ENCODE measurements at places on chromosomes 12 and 14.

GRCh38 chr14:24979725-24980239 is 70.2 kb downstream of the STXBP6 start:
- no peak for DNase-seq

DNA sequence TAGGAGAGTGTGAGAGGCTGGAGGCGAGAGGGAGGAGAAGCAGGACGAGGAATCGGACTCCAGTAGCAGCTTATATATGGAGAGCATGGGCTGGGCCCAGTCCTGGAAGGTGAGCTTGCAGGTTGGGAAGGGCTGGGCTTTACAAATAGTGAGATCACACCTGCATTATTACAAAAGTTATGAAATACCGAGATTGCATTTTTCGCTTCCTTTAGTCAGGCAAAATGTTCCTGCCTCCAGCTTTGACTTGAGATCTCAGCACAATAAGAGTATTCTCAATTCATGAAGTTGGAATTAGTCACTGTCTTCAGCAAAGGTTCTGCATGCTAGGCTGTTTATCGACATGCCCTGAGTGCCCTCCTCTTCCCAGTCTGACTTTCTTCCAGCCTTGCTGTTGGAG is at the start of gene KRT6B:
Gene KRT6B, minus strand, starts transcription at position 46 of the 400 bp plus-strand sequence. CDS start 68 bp downstream, outside the sequence.
- DNase-seq: no peak

DNA sequence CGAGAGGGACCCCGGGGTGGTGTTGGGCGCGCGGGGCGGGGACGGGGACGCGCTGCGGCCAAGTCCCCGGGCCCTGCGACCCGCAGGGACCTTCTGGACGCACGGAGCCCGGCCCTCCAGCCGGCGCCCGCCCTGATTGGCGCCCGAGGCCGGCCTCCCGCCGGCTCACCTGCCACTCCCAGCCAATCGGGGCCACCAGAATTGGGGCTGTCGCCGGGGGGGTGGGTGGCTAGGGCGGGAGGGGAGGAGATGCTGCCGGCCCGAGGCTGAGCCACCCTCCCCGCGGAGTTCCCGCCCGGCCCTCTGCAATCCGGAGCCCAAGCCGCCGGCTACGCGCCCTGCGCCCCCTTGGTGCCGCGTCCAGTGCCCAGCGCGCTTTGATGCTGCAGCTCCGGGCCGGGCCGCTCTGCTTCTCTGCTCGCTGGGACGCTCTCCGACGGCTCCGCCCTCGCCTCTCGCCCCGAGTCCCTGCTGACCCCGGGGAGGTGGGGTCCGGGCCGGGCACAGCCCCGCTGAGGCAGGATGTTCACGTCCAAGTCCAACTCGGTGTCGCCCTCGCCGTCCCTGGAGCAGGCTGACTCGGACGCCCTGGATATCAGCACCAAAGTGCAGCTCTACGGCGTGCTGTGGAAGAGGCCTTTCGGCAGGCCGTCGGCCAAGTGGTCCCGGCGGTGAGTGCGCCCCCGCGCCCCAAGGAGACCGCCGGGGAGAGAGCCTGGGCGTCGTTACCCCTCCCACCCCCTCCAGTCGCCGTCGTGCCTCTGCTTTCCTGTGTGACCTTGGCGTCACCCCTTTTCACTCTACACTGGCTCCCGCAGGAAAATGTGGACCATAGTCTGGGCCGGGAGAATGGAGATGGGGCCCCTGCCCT is at the start of gene PLEKHD1:
Gene PLEKHD1, plus strand, starts transcription at position 285 of the 871 bp plus-strand sequence. Its CDS starts 238 bp downstream, at position 523.
- DNase-seq: no peak

DNA sequence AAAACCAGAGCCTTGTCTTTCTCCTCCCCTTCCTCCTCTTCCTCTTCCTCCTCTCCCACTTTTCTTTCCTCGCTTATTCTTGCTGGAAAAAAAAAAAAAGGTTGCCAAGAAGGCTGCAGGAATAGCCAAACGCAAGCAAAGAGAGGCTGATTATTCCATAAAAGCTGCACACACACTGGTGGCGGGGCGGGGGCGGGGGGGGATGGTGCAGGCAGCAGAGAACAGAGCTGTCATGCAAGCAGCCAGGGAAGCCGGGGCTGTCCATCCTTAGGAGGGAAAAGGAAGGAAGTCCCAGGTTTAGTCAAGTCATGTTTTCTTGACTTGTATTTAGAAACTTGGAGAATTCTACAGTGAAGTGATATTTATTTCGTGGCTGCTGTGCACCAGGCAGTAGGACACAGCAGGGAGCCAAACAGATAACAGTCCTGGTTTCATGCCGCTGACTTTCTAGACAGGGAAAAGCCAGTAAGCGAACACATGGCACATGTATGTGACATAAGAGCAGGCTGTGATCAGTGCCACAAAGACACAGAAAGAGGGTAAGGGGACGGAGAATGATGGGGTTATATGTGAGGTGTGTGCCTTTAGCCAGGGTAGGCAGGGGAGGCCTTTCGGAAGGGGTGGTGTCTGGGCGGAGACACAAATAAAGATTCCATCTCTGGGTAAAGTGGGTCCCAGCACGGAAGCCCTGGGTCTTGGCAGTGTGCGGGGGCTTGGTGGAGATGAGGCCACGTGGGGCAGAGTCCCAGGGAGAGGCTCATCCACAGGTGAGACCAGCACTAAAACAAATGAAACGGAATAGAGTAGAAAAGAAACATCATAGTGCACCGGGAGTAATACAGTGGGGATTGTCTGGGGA is 56.6 kb upstream of the SCN8A start:
- DNase-seq: no peak

DNA sequence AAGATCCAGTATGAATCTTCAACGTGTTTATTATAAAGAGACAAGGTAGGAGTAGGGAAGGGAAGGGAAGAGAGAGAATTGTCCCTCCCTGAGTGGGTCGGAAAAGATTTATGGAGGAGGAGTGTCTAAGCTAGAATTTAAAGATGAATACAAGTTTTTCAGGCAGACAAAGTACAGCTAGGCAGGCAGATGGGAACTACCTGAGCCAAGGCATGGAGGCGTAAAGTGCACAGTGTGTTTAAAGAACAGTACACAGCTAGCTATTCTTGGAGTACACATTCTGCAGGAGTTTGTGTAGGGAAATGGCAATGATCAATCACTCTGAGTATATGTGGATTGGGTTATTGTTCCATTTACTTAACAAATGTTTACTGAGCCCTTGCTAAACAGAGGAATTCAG is 20.1 kb downstream of the PLEKHG7 start:
- DNase-seq: no peak

DNA sequence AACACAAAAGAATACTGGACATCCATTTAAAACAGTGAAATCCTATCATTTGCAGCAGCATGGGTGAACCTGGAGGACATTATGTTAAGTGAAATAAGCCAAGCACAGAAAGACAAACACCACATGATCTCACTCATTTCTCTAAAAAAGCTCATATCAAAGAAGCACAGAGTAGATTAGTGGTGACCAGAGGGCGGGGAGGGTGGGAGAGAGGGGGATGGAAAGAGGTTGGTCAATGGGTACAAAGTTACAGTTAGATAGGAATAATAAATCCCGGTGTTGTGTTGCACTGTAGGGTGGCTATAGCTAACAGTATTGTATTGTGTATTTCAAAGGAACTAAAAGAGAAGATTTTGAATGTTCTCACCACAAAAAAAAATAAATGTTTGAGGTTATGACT is 52.4 kb downstream of the DUSP6 start:
- DNase-seq: no peak

GRCh38 chr12:27334042-27334720 is 1.5 kb downstream of the BMAL2 start:
- DNase-seq: no peak

GRCh38 chr12:80419644-80420043 is 24.4 kb upstream of the PTPRQ start:
- no peak for DNase-seq

GRCh38 chr14:96824283-96824682 is 27.1 kb downstream of the VRK1 start:
- DNase-seq: no peak

DNA sequence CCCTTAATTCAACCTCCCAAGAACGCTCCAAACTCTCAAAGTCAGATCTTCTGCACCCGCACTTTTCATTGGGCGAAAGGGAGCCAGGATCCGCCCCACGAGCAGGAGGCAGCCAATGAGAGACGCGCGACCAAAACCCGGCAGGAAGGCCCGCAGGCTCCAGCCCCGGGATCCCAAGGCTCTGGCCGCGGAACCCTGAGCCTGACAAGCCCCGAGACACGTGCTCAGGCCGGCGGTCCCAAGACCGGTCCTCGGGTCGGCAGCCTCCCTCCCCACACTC is 438 bp downstream of the DDX54 start:
- DNase-seq: peak; percentile 77

GRCh38 chr12:1603269-1603993 is 9.1 kb upstream of the FBXL14 start:
- DNase-seq: no peak

GRCh38 chr14:23601845-23602180 is 23.2 kb upstream of the JPH4 start:
- DNase-seq: no peak

GRCh38 chr12:41228066-41228820 is 40.1 kb downstream of the PDZRN4 start:
- no peak for DNase-seq

GRCh38 chr12:92136026-92136730 is 9.5 kb downstream of the BTG1 start:
- DNase-seq: no peak

- peak; percentile 68 for DNase-seq
These were observed at the start of gene TAMALIN for GRCh38 chr12:52006726-52007157. Gene TAMALIN (plus strand): TSS chr12:52006946. CDS start chr12:52007020, 74 bp downstream.

GRCh38 chr12:29559198-29559597 is 61.7 kb upstream of the OVCH1 start:
- no peak for DNase-seq

GRCh38 chr12:75974323-75975187 is 57.0 kb downstream of the PHLDA1 start:
- DNase-seq: no peak

- DNase-seq: no peak
These were observed 311.5 kb downstream of the NOVA1 start for GRCh38 chr14:26286081-26286912.

- DNase-seq: no peak
These were observed 163.2 kb downstream of the DYRK2 start for GRCh38 chr12:67811437-67812361.

- no peak for DNase-seq
These were observed 16.4 kb upstream of the POC1B start for GRCh38 chr12:89542236-89542635.

- no peak for DNase-seq
These were observed 63.0 kb upstream of the BTG1 start for GRCh38 chr12:92208613-92209121.

GRCh38 chr12:27493260-27493940 is 30.6 kb upstream of the PPFIBP1 start:
- no peak for DNase-seq

- no peak for DNase-seq
These were observed 788 bp downstream of the ENO2 start for GRCh38 chr12:6914947-6915788.

DNA sequence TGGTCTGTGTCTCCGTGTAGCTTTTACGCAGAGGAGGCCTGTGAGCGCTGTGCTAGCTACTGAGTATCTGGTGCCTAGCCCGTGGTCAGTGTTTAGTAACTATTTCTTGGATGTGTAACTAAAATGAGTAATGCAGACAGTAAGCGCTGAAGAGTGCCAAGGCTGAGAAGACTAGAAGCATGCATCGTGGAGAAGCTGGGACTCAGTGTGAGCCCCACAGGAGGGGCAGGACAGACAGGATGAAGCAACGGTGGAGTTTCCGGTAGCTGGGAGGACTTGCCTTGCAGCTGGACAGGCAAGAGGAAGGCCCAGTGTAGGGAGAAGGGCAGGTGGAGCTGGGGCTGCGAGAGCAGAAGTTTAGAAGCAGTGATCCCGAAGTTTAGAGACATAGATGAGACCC is 233.4 kb upstream of the FKBP4 start:
- no peak for DNase-seq

DNA sequence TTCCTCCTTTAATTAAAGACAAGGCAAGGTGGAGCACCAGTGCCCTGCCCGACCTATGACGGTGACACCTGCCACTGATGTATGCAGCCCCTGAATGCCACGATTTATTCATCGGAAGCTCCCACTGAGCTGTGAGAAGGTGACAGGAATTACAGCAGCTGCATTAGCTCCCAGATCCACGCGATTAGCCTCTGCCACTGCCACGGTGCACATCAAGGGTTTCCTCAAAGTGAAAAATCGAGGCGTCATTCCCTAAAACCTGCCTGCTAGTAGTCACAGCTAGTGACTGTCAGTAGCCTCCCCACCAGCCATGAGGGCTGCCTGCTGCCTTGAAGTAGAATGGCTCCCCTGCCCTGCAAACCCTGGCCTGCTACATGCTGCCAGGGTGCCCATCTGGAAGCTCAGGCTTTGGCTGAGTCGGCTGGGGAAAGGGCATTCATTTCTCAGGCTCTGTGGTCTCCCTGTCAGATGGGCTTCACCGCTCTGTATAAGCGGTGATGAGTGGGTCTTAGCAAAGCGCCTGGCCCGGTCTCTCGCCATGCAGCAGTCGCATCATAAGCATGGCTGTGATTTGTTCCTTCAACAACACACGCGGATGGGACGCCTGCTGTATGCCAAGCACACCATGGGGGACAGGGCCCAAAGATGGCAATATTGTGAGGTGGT is 8.2 kb upstream of the BCL11B start:
- no peak for DNase-seq

GRCh38 chr12:132020292-132020691 is 70.5 kb downstream of the EP400 start:
- DNase-seq: no peak

DNA sequence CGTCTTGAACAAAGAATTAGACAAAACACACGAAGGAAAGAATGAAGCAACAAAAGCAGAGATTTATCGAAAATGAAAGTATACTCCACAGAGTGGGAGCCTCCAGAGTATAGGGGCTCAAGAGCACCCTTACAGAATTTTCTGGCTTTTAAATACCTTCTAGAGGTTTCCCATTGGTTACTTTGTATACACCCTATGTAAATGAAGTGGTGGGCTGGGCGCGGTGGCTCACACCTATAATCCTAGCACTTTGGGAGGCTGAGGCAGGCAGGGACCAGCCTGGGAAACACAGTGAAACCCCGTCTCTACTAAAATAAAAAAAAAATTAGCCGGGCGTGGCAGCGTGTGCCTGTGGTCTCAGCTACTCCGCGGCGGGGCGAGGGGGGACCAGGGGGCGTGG is 13.1 kb upstream of the DNM1L start:
- no peak for DNase-seq

DNA sequence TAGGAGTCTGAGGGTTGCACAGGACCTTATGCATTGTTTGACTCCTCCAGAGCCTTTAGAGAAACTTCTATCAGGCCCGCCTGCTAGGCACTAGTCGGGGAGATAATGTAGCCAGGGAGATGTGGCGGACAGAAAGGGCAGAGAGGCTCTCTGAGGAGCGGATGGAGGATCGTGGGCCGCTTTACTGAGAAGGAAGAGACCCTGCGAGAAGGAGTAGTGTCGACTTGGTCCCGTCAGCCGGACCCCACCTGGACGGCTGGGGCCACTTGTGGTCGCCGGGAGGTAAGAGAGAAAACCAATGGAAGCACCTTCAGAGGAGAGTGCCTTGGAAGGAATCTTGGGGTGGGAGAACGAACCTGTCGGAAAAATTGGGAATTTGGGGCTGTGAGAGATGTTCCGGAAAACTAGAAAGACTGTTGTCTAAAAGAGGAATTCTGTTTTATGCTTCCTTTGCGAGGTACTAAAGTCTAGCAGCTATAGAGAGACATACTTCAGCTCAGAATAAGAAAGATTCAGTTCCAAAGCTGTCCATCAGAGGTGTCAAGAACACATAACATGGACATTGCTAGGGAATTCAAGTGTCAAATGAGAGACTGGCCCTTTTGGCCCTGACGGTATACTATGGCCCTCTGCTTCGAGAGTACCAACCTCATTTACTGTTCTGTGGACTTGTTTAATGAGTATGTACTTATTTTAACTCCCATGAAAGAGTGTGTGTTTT is 660 bp upstream of the MCRS1 start:
- DNase-seq: no peak

Measured in stimulated activated CD8-positive, alpha-beta memory T cell treated with anti-CD3 and anti-CD28 coated beads, Interleukin-15, amount 100 ng/mL, for 4 hours (primary cell).